Activated naive CD8-positive, alpha-beta T cell treated with anti-CD3 and anti-CD28 coated beads, Interleukin-2, amount 10 ng/mL, durations not matched to agents 7 days and 5 days (primary cell): ENCODE measurements at places on chromosomes 12 and 14.

DNA sequence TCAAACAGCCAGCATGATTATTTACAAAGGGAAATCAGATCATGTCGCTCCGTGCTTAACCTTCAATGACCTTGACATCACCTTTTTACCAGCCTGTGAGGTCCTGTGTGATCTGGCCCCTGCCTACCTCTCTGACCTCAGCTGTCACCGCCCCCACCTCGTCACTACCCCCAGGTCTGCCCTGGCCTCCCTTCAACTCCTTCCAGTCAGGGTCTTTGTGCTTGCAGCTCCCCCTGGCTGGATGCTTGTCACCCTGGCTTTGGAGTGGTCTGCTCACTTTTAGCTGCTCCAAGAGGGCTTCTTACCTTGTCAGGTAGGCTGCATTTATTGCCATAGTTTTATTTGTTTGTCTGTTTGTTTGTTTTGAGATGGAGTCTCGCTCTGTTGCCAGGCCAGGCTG, 8.2 kb upstream of the MAX start:
- DNase-seq = no peak

DNA sequence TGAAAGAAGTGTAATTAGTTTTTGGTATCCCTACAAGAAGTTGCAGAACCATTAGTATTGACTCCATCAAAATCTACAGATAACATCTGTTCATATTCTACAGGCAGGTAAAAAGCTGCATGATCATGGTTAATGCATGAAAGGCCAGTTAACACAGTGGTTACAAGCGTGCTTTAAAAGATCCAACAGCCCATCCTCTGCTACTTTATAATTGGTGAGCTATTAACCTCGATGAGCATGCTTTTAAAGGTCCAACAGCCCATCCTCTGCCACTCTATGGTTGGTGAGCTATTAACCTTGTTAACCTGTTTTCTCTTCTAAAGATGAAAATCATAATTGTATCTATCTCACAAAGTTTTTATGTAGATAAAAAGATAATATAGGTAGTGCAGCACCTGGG, 289.3 kb downstream of the DUSP6 start:
- DNase-seq = no peak

DNA sequence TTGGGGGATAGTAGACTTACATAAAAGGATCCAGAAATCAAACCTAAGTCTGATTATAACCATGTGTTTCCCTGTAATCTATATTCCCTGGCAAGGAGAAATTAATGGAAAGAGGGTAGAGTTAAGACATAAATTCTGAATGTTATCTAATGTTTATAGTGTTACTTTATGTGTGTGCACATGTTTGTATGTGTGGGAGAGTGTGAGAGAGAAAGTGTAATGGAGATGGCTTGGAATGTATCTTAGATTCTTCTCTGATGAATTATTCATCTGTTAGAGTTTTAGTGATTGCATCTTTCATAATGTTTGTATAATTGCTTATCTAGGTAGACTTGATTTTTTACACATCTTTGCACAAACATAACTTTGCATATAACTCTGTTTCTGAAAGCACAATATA, 490.9 kb downstream of the FLRT2 start:
- no peak for DNase-seq

DNA sequence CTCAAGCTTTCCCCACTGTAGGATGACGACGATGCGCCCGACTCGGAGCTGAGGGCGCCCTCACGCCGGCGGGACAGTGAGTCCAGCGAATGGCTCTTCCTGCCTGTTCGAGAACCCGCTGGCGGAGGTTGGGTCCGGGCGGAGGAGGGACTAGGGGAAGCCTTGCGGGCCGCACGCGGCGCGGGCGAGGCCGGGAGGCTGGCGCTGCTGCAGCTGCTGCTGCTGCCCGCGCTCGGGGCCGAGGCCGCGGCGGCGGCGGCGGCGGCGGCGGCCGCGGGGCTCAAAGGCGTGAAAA, 1.9 kb downstream of the CCDC177 start:
- no peak for DNase-seq

GRCh38 chr12:22408610-22409376, 74.3 kb upstream of the ST8SIA1 start:
- DNase-seq = no peak
